ENCODE measurements at places on chromosomes 7 and 10. TPM values are rescaled to one million over a fixed set of nuclear protein-coding genes. Genes with fewer than 3 reads are reported as not detected.
A peak's percentile ranks its signal among the peaks of the same experiment; 100 is the strongest.

The LIPN gene
- not detected for polyA plus RNA-seq

The UROS gene
- polyA plus RNA-seq: 29.8 TPM

The SLC13A1 gene
- not detected for polyA plus RNA-seq

The ADAMTS14 gene
- polyA plus RNA-seq: 0.47 TPM

The FRMD4A gene
- polyA plus RNA-seq: 18.8 TPM

GRCh38 chr10:104580774-104581675 is 60.1 kb upstream of the SORCS3 start:
- peak; percentile 82 for DNase-seq

- no peak for DNase-seq
These were observed 1289.7 kb upstream of the SORCS1 start for GRCh38 chr10:108454224-108454623.

DNA sequence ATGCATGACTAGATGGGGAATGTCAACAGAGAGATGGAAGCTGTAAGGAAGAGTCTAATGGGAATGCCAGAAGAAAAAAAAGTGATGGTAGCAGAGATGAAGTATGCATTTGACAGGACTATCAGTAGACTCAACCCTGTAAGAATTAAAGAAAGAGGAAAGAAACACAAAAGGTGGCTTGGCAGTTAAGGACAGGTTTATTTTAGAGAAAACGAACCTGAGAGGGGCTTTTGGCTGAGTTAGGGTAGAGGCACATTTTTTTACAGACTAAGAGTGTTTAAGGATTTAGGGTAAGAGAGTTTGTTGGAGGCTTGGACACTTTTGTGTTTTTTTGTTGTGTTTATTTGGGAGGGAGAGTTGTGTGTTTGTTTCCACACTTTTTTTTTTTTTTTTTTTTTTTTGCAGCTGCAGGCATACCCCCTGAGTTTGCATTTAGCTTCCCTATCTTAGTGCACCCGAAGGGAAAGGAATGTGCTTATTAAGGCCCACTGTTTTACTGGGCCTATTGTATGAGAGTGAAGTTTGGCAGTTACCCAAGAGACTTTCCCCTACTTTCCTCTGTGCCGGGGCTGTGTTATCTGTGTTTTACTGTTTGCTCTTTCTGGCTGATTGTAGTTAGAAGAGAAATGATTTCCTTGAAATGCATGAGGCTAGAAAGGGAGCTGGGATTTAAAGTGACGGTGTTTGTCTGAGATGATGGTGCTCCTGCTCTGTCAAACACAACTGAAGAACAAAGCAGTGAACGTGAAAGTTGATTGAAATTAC is 32.0 kb downstream of the NPVF start:
- no peak for DNase-seq

- DNase-seq: no peak
These were observed 24.6 kb downstream of the WIPI2 start for GRCh38 chr7:5214641-5215040.

- no peak for DNase-seq
These were observed 103.6 kb downstream of the SGMS1 start for GRCh38 chr10:50520115-50520514.

DNA sequence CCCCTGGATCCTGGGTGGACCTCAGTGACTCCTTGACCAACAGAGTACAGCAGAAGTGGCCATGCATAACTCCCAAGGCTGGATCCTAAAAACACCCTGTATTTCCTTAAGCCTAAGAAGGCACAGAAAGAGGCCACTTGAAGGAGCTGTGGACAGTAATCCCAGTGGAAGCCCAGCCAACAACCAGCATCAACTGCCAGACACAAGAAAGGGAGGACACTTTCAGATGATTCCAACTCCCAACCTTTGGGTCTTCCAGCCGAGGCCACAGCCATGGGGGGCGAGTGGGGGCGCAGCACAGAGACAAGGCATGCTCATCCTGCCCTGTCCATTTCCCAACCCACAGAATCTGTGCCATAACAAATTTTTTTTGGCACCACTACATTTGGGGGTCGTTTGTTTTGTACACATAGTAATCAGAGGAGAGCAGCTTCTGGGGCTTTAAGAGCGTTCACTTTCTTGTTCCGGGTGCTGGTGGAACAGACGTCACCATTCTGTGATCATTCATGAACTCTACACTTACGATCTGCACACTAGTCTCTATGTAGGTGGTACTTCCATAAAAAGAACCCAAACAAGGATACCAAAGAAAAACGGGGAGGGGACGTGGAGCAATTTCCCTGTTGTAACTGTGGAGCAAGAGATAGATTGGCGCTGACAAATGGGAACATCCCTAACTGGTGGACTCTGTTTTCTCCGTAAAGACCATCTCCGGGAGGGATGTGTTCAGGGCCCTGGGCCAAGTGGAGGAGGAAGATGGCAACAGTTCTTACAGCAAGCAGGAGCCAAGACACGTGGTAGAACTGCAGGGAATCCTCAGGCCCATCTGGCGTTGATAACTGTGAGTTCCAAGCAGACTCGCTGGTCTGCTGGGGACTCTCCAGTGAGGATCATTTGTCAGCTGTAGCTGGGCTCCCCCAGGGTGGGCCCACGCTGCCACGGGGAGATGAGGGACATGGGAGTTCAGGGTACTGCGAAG is 6.0 kb upstream of the SLC29A3 start:
- DNase-seq: peak; percentile 95

- no peak for DNase-seq
These were observed 34.8 kb downstream of the ITGB8 start for GRCh38 chr7:20365486-20365885.

DNA sequence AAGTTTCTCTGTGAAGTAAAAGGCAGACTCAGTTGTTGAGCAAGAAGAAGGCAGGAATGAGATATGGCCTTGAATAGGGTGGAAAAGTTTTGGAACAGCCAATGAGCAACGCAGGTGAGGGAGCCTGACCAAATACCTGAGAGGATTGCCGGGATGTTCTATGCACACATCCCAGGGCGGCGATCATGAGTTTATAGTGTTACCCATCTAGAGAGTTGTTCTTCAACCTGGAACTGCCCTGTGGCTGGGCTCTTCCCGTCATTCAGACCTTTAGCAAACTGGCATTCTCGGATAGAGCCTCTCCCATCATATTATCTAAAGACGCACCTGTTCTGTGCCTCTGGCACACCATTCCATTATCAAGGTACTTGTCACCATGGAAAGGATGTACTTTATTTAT is 103.0 kb upstream of the KIF5B start:
- no peak for DNase-seq

- DNase-seq: no peak
These were observed 19.0 kb downstream of the ADCYAP1R1 start for GRCh38 chr7:31070991-31071644.

- no peak for DNase-seq
These were observed 10.7 kb downstream of the APBB1IP start for GRCh38 chr10:26448706-26449435.

DNA sequence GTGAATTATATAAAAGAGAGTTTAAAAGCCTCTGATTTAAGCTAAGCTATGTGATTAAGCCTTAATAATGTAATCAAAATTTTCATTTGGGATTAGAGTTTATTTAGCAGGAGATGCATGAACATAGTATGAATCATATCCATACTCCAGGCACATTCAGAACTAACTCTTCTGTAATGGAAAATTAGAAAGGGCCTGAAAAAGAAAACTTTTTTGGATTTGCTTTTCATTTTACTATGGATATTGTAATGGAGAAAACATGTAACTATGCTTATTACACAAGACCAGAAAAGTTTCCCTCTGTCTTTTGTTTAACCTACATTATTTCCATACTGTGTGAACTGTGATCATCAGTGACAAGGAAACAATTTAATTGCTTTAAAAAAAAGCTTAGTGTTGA is 22.0 kb downstream of the TES start:
- no peak for DNase-seq

- no peak for DNase-seq
These were observed 179.8 kb upstream of the CSTF2T start for GRCh38 chr10:51879238-51879637.

DNA sequence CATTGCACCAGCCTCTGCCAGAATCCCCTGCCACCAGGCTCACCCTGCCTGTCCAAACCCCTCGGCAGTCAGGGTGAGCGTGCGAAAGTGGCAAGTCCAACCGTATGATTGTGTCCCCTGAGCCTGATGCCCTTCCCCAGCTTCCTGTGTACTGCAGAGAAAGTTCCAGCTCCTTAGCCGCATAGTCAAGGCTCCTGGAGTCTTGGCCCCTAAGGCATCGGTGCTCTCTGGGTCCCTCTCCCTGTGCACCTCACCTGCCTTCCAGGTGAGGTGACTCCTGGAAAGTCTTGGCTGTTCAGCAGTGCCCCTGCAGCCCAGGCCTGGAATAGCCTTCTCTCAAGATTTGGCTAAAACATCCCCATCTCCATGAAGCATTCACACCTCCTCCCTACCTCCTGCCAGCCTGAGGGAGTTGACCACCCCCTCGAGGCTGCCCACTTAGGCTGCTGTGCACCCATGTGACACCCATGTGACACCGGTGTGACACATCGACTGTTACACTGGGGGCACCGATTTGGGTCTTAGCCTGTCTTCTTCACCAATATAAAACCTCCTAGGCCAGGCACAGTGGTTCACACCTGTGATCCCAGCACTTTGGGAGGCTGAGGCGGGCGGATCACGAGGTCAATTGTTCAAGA is 56.1 kb upstream of the ELN start:
- DNase-seq: no peak

DNA sequence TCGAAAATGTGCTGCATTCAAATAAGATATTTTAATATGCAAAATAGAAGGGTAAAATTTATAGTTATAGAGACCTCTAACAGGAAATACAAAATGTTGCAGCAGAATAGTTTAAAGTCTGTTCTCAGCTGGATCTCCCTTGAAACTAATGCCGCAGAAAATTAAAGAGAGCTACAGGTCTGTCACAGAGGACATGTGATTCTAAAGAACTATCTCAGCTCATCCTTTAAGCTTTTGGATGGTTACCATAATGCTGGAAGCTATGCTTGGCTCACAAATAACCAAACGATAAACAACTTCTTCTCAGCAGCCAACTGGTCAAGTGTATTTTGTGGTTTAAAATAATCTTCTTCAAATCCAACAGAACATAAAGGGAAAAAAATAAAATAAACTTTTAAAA is 353.0 kb downstream of the PARD3 start:
- DNase-seq: no peak

Measured in lung (tissue), 17 donors.